Daoy (cell line): ENCODE measurements at places on chromosomes 2 and 18.

DNA sequence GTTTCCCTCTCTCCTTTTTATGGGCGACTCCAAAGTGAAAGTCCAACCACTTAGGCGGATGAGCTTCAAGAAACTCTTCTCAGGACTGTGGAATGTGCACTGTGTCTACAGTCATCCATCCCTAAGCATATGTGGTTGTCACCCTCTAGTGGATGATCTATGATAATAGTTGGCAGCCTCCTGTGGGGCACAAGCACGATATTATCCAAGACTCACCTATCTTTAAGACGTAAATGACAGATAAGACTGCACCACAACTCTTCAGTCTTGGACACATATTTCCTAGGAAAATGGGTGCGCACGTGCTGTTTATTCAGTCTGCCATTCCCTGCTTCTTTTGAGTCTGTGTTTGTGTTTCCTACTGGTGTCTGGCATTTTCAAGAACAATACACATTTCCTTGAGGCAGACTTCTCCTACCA, 145.5 kb upstream of the CTAGE1 start:
- peak; percentile 87 for DNase-seq

DNA sequence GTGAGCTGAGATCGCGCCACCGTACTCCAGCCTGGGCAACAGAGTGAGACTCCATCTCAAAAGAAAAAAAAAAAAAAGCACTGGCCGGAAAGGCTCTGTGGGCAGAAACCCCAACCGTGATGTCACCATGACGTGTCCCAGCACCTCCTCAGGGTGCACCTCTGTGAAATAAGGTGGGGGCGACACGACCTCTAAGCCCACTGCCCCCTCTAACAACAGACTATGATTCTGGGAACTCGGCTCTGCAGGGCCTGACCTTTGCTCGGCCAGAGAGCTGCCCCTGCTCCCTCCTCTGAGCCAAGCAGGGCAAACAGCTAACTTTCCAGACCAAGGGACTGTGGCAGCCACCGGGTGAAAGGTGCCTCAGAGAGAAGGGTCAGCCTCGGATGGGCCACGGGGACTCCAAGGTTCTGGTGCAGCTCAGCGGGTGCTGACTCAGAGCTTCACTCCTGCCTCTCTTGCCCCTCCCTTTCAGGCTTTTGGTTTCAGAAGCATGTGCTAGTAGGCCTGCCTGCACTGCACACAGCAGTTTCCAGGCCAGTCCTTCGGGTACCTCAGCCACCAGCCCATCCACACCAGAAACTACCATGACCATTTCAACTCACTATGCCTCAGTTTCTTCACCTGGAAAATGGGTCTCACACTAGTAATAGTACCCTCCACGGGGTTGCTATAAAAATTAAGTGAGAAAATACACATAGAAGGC, 8.0 kb downstream of the TMBIM1 start:
- DNase-seq = peak; percentile 84

- peak; percentile 27 for DNase-seq
These were observed 76.9 kb upstream of the GCFC2 start for GRCh38 chr2:75787532-75788132.

DNA sequence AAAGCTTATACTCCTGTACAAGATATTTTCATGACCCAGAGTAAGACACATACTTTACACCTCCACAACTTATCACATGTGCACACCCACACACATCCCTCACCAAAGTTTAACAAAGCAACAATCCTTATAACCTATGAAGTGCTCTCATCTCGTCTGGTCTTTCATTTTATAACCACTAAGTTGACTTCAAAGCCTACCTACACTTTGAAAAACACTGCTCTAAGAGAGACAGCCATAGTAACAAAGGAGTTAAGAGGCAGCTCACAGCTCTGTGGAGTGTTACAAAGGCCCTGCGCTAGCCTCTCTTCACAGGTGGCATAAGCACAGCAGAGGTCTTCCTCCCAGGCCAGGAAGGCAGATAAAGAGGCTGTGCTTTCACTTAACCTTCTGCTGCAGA, 69.7 kb upstream of the TMEM200C start:
- DNase-seq = no peak
